ENCODE measurements at places on chromosomes 2 and 18.

- DNase-seq = no peak
Observed at GRCh38 chr2:164314148-164314547, 307.1 kb downstream of the GRB14 start.

DNA sequence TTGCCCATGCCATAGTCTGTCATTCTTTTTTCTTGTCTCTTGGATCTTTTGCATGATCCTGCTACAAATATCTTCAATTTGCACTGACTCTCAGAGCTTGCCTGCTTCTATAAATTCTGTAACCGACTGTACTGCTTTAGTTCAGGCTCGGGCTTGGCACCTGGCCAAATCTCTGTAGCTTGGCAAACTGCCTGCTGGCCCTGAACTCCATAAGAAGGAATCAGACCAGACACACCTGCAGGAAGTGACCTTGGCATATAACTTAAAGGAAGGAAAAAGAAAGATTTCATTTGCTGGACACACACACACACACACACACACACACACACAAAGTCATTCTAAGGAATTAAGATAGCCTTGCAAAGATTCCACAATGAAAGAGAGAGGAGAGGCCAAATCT, 291.2 kb upstream of the DDX18 start:
- peak; percentile 87 for DNase-seq

GRCh38 chr2:16908656-16909055, 243.0 kb upstream of the CYRIA start:
- no peak for DNase-seq

GRCh38 chr2:143946436-143947391, 573.2 kb downstream of the ZEB2 start:
- DNase-seq = no peak

GRCh38 chr2:80670763-80671162, 366.2 kb upstream of the LRRTM1 start:
- no peak for DNase-seq

DNA sequence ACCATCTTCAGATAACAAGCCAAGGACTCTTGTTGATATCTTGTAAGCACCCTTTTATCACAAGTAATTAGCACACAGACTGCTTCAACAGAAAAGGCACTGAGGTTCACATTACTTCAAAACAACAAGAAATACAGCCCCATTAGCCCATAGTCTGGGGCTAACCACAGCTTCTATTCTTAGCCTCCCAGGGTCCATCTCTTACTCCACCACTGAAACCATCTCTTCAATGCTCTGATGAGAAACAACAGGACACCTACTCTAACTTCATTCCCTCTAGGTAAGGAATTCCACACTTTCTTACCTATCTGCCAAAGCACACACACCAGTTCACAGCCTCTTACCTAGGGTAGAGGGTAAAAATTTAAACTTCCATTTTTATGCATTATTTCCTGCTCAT, 26.4 kb upstream of the CYTIP start:
- no peak for DNase-seq

DNA sequence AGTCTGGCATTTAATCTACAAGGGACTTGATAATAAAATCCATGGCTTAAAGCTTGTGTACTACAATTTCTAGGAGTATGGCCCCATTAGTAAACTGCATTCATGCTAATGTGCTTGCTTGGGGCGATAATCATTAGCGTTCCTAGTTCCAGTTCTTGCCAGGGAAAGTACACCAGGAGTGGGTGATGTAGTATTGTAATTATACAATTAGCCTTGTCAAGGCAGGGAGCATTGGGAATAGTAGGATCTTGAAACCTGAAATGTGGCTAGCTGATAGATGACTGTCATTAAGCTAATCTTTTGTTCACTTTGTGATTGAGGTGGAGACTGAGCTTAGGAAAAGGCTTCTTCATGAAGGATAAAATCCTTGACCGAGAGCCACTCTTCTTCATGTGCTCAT, 989.2 kb downstream of the CPS1 start:
- no peak for DNase-seq

GRCh38 chr18:79465392-79465991, 69.8 kb downstream of the NFATC1 start:
- DNase-seq = peak; percentile 8

DNA sequence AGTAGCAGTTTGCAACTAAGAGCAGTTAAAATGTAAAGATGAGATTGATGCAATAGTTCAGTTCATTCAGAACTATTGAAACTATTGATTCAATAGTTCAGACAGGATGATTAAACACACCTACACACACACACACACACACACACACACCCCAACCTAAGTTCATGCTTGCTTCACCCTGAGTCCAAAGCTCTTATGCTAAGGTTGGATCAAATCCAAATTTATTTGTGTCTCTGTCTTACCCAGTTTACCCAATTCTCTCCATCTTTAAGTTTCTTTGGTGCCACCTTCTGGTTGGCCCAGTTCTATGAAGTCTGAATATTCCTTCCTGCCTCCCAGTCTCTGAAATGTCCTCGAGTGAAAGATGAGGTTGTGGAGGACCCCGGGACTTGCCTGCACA, 5.1 kb downstream of the SERPINB8 start:
- no peak for DNase-seq

DNA sequence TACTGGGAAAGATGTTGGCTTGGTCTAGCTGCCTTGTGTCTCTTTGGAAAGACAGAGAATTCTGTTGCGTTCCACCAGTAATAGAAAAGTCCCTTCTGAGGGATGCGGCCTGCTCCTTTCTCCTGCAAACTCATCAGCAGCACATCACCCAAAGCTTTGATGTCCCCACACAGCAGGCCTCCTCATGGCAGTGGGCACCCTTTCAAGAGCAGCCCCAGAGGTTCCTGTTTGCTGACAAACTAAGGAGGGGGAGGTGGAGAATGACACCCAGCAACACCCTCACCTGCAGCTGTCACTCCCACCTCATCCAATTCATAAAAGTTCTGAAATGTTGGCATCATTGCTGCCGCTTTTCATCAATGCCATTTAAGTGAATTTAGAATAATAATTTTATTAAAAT, 556.6 kb downstream of the BCL11A start:
- no peak for DNase-seq

DNA sequence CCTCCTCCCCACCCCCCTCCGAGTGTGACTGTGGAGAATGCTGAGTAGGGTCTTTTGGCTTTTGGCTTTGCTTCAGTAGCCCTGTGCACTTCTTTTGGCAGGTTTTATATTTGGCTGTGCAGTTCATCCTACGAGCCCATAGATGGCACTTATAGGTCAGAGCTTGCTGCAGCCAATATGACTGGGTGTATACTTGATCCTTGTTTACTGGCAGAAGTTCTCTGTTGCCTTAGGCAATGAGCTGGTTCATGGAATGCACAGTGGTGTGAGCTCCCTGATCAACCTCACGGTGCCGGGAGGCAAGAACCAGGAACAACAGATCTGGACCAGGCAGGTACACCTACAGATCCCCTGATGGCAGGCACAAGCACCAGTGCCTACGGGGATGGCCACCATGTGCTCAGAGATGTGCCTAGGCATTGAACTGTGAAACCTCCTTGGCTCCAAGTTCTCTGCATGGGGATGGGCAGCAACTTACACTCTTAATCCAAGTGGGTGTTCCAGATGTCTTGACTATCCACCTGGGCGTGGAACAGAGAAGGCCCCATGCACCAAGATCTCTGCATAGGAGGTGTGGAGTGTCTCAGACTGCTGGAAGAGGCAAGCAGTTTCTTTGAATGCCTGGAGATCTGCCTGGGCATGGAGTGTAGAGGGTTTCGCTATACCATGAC, 190.4 kb downstream of the KIAA1328 start:
- DNase-seq = no peak

DNA sequence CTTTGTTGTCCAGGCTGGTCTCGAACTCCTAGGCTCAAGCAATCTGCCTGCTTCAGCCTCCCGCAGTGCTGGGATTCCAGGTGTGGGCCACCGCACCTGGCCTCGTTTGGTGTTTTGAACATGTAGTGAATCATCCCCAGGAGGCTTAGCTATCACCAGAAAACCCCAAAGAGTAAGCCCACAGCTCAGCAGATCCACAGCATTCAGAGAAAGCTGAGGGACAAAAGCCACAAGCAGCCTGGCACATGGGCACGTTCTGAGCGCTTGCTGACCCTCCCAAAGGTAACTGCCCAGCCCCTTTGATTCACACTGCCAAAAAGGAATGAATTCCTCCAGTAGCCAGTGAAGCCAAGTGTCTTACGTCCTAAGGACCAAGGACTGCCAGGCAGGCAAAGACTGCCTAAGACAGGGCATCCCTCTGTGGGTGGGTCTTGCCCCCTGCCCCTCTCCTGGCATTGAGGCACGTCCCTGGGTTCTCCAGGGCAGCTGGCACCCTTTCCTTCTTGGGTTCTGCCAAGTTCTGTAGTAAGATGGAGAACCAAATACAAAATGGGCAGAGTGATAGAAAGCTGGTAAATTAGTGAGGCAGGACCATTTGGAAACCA, 31.7 kb downstream of the MBP start:
- no peak for DNase-seq

GRCh38 chr18:69447886-69448285, 47.2 kb downstream of the DOK6 start:
- no peak for DNase-seq

DNA sequence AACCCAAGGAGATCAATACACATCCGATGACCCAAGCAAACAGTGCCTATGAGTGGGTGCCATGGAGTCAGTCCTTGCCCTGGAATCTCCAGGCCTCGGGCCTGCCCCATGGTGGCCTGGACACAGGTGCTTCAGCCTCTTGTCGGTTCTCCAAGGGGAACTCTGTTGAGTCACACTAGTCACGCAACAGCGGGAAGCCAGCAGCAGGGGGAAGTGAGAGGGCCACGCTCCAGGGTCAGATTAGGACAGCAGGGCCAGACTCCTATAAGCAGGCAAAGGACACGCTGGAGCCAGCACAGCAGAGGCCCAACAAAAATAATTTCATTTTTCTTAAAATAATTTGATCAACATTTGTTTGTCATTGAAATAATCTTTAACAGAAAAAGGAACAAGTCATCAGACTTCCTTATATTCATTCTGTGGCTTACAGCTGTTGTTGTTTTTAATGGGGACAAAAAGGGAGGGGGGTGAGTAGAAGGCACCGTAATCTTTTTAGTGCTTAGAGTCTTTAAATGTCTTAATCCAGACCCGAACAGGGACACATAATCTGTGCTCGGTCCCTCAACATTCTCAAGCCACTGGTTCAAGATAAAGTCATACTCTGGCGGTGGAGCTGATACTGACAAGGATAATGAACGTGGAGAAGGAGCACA, 16.4 kb upstream of the ARMC9 start:
- no peak for DNase-seq

DNA sequence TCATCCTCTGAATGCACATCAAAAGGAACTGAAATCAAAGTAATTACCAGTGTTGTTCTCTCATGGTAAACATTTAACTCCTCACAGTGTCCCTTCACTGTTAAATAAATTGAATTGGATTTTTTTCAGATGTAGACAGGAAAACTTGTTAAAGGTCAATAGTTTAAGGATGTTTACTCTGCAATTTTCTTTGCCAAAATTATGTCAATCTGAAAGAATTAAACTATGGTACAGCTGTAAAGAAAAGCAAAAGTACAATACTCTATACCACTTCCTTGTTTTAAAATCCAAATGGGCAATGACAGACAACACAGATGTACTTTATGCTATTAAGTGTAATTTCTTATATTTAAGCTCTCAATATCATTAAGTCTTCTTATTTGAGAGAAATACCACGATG, 153.2 kb downstream of the WDPCP start:
- no peak for DNase-seq

GRCh38 chr2:235924675-235925063, 243.5 kb downstream of the GBX2 start:
- no peak for DNase-seq

GRCh38 chr2:217793566-217794132, 209.1 kb downstream of the TNS1 start:
- DNase-seq = no peak

DNA sequence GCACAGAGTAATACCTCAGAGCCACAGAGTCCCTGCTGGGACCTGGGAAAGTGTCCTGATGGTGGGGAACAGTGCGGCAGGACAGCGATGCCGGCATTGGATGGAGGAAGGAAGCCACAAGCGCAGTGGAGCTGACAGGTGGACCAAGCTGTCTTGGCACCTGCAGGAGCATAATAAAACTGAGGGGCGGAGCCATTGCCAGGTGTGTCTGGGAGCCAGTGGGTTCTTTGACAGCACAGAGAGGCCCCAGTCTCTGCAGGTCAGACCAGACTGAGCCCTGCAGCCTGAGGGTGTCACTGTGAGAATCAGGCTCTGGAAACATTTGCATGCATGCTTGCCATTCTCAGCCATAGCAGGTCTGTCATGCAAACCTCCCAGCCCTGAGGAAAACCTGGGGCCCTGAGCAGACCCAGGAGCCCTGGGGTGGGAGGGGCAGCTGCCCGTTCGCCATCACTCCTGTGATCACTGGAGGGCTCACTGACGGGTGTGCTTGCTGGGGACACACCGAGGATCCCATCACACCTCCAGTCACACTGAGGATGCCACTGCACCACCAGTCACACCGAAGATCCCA, 210.5 kb upstream of the HDAC4 start:
- no peak for DNase-seq

GRCh38 chr2:14626873-14627272, 5.6 kb upstream of the LRATD1 start:
- peak; percentile 74 for DNase-seq

GRCh38 chr2:223048519-223048918, 3.5 kb upstream of the KCNE4 start:
- no peak for DNase-seq

- DNase-seq = no peak
Observed at GRCh38 chr2:85438201-85439024, 19.9 kb downstream of the SH2D6 start.

DNA sequence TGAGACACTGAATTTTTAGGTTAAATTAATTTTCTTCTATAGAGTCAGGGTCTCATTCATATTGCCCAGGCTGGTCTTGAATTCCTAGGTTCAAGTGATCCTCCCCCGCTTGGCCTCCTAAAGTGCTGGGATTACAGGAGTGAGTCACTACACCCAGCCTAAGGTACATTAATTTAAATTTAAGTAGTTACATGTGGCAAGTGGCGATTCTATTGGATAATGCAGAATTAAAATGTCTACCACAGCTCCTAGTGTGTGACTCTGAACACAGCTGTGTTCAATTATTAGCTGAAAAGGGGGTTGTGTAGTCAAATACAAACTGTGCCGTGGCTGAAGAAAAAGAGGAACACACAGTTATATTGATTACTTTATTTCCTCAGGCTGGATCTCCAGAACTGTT, 2.2 kb upstream of the CAD start:
- no peak for DNase-seq

DNA sequence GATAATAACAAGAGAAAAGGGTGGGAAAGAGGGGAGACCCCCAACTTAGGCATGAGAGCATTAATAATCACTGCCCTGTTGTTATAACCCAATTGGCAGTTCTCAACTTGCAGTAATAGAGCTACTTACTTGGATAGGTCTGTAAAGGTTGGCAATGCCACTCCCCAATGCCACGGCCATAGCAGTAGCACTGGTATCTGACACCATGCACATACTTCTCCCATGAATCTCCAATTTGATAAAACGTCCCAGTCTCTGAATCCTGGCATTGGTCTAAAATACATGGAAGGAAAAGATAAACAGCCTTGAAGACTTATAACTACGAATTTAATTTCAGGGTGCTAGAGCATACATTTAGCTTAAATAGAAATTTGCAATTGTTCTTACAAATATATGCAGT, 16.8 kb downstream of the FN1 start:
- no peak for DNase-seq
